Small intestine (tissue), 16 donors: ENCODE measurements at places on chromosomes 6 and 20.

DNA sequence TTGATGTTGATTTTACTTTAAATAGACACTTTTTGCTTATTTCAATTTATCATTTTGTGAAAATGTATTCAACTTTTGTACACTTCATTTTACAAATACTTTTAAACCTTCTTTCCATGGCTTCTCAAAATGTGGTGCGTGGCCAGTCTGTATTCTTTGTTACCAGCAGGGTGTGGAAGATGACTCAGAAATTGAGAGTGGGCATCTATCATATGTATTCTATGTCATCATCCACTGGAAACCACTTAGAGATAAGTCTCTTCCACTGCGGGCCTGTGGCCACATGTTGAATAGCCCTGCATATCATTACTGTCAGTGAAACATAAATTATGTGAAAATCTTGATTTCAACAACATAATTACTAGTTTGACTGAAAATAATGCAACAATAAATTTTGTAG, 52.6 kb upstream of the MC3R start:
- no peak for DNase-seq

- no peak for DNase-seq
These were observed 26.9 kb downstream of the AKIRIN2 start for GRCh38 chr6:87675004-87675681.

DNA sequence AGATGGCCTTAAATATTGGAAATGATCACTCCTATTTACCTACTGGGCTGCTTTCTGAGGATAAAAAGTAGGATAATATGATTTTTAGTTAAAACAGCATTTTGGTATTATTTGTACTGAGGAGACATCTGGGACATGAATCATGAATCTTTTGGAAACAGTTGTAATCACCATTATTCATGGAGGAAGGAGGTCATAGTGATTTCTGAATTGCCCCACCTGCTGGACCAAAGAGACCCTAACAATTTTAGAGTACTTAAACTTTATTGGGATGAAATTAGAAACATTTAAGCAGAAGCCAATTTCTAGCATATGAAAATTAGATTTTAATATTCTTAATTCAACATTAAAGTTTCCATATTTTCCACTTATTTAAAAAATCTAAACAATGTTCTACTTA, 108.4 kb upstream of the SIM1 start:
- DNase-seq = no peak

DNA sequence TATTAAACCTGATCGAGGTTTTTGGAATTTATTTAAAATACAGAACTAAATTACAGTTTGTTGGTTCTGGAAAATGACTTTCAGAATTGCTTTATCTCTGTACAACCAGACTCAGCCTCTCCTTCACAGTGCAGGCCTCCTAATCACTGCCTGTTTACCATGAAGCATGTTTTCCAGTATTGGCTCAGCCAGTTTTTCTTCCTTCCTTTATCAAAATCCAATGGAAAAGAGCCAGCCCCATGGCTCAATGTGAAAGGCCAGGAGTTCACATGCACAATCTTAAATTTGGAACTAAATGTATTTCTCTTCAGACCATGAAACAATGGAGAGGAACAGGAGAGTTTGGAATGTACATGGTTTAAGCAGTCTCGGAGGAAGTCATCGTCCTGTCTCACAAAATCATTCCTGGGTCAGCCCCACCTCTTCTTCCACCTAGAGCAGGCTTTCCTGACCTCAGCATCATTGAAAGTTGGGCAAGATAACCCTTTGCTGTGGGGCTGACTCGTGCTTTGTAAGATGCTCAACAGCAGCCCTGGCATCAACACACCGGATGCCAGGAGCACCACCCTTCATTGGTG, 680.9 kb upstream of the AGPAT4 start:
- DNase-seq = no peak

DNA sequence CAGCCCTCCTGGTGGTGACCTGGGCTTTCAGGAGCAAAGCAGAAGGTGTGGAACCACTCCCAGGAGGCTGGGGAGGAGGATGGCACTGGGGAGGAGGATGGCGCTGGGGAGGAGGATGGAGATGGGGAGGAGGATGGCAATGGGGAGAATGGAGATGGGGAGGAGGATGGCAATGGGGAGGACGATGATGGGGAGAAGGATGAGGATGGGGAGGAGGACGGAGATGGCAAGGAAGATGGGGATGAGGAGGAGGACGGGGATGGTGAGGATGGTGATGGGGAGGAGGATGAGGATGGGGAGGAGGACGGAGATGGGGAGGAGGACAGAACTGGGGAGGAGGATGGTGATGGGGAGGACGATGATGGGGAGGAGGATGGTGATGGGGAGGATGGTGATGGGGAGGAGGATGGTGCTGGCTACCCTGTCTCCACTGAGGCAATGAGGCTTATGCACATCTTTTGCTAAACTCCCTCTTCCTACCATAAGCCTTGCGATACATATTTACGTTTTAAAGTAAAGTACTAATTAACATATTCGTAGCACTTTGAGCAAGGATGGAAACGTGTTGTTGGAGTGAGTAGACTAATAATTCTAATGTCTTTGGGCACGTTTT, 7.4 kb downstream of the SMOC2 start:
- no peak for DNase-seq

GRCh38 chr20:48025661-48026060, 240.4 kb upstream of the SULF2 start:
- DNase-seq = no peak

- DNase-seq = peak; percentile 6
These were observed 87.9 kb downstream of the CD40 start for GRCh38 chr20:46206025-46206424.

GRCh38 chr20:4300401-4300800, 285.0 kb upstream of the RNF24 start:
- DNase-seq = no peak

DNA sequence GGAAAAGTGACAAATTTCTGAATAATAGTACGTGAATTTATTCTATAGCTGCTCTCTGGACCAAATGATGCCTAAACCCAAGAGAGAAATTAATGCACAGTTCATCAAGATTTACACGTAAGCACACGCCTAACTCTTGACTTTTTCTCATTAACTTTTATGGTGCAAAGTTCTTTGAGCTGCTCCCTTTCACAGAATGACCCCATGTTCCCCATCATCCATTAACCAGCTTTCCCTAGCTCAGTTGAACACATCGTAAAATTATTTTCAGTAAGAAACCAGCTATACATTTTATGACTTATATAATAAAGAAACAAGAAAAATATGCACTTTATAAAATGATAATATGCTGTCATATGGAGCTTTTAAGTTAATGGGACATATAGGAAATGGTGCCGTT, 54.3 kb downstream of the ID4 start:
- peak; percentile 46 for DNase-seq

DNA sequence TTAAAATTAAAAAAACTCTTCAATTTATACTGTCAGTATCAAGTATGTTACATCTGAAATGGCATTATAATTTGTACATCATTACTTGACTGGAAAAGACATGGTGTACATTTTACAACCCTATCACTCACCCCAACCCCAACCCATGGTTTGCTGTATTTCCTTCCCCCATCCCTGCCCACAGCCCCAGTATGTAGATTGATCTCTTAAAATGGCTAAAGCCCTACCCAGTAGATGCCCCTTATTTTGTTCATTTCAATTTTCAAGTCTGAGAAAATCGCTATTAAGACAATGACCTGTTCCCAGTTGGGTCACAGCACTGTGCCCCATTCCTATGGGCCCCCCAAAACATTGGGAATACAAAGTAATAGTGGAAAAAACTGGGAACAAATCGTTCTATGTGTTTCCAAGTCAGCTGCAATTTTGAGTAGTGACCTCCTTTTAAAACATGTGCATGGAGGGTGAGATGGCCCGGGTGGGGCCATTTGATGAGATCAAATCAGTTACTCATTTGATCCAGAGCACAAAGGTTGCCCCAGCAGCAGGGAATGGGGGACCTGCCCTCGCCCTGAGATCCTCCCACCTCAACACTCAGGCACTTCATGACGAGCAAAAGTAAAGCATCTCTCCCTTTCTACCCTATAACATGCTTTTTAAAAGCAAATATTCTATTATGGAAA, 13.3 kb downstream of the EZR start:
- peak; percentile 64 for DNase-seq

- no peak for DNase-seq
These were observed 140.2 kb upstream of the AHI1 start for GRCh38 chr6:135637701-135638100.

- DNase-seq = no peak
These were observed 32.8 kb downstream of the PPP1R16B start for GRCh38 chr20:38838326-38838725.

- peak; percentile 85 for DNase-seq
These were observed 98.6 kb upstream of the MRPS10 start for GRCh38 chr6:42315991-42316970.

GRCh38 chr20:9051508-9051907, 17.4 kb upstream of the PLCB4 start:
- DNase-seq = no peak

DNA sequence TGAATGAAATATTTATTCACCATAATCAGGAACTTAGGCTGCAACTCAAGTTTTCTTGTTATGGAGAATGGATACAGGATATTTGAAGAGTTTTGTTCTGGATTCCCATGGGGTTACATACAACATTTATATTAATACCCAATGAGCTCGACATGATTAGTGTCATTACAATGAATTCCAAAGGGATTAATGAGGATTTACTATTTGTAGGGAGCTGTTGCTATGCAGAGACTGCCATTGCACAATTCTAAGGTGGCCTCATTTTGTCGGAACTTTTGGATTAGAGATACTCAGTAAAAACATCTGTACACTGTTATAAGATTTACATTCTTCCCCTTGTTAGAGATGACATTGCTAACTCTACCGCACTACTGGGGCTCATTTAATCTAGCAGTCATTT, 586.8 kb upstream of the MAP3K7 start:
- no peak for DNase-seq

- DNase-seq = peak; percentile 23
These were observed 534.7 kb upstream of the JARID2 start for GRCh38 chr6:14711056-14711703.

GRCh38 chr6:124011180-124011579, 207.5 kb downstream of the NKAIN2 start:
- DNase-seq = no peak

- no peak for DNase-seq
These were observed 97.8 kb upstream of the OGFRL1 start for GRCh38 chr6:71190809-71191208.

DNA sequence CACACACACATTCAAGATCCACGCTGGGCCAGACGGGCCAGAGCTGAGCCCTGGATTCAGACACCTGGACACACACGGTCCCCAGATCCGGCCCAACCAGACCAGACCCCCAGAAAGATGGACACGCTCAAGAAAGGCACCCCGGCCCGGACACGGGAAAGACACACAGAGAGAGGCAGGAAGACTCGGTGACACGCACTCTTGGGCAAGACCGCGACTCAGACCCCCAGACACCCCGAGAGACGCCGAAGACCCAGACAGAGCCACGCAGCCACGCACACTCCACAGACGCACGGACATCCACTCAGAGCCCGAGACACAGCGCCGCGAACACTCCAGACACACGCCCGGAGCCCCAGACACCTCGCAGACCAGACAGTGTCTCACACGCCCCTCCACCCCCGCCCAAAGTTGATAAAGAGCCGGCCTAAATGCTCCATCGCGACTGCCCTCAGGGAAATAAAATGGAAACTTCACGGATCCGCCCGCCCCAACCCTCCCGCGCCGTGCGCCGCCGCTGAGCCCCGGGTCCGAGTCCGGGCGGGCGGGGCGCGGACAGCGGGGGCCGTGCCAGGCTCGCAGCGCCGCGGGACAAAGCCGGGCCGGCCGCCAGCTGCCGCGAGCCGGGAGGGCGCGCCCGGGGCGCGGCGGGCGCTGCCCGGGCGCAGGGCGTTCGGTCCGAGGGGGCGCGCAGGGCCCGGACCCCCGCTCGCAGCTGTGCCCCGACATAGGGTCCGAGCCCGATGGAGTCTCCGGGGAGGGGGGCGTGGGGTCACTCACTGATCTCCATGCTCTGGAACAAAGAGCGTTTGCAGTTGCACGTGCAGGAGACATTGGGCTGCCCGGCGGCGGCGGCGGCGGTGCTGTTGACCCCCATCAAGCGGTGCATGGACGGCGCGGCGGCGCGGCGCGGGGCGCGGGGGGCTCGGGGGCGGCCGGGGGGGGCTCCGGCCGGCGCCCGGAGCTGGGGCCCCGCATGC, 831 bp downstream of the PMEPA1 start:
- peak; percentile 36 for DNase-seq

DNA sequence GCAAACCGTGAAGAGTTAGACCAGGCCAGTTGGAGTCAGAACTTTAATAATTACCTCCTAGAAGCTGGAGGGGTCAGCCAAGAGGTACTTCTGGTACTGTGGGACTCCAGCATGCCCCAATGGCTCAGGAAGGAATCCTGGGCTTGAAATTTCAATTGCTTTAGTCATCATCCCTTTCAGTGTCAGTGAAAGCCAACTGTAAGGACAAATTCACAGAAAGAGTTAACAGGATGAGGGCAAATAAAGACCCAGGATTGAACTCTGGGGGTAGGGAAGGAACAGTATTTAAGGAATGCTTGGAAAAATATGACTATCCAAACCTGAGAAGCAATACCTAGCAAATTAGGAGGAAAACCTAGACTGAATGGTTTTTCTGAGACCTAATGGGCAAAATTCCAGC, 735.1 kb upstream of the MARCKS start:
- no peak for DNase-seq

GRCh38 chr6:158003910-158004700, 22.4 kb downstream of the SYNJ2 start:
- no peak for DNase-seq

DNA sequence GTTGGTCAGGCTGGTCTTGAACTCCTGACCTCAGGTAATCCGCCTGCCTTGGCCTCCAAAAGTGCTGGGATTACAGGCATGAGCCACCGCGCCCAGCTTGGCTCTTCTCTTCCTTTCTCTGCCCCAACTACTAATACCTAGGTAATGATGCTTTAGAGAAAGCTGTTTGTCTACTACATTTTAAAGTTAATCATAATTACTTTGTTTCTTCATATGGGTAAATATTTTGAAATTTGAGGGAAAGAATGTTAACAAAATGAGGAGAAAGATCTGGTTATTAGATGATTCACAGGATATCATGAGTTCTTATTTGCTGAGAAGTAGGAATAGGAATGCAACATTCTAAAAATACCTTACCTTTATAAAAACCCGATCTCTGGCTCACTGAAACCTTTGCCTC, 18.4 kb upstream of the PTPRK start:
- DNase-seq = no peak

GRCh38 chr20:47048054-47048453, 153.4 kb downstream of the EYA2 start:
- DNase-seq = no peak

DNA sequence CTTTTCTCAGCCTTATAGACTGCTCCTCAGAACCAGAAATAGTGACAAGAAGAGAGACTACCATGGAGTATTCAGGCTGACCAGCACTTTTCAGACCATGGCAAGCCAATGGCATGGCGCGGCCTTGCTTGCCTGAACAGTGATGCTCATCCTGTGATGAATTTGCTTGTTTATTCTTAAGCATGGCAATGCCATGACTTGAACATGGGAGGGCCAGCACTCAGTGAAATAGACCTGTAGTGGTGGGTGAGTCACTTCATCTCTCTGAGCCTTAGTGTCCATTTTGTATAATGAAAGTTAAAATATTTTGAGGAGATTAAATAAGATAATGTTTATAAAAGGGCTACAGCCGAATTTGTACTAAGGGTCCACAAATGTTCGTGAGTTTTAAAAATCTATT, 79.1 kb downstream of the LRRC1 start:
- no peak for DNase-seq

- no peak for DNase-seq
These were observed 101.5 kb upstream of the MARCKS start for GRCh38 chr6:113755449-113756289.

- no peak for DNase-seq
These were observed 117.4 kb upstream of the PRDM1 start for GRCh38 chr6:105968603-105969333.
